ENCODE measurements at places on chromosomes 5 and 9. TPM values are rescaled to one million over a fixed set of nuclear protein-coding genes. Genes with fewer than 3 reads are reported as not detected.

Gene PSD2
- total RNA-seq, result 0.08 TPM

DNA sequence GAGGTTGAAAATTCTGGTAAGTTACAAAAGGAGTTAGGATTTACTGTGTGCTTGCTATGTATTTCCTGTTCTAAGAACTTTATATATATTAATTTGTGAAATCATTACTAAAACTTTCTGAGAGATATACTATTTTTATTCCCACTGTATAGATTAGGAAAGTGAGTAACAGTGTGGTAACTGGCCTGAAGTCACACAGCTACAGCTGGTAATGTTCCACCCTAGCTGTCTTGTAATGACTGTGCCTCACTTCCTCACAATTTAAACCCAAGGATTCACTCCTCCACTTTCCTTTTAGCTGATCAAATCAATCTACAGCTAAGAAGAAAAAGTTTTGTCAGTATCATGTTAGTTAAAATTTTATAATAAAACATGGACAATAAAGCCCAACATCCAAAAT is 278.8 kb downstream of the GAS1 start:
- H3K4me1 ChIP-seq, result peaks cover 3% of the 10 kb centered on the region
- H3K36me3 ChIP-seq, result no peaks in the 10 kb centered on the region
- no peak overlapping the region for H3K27ac ChIP-seq
- H3K27me3 ChIP-seq, result peaks cover 10% of the 10 kb centered on the region
- DNase-seq, result no peak
- no peak overlapping the region for H3K4me3 ChIP-seq

DNA sequence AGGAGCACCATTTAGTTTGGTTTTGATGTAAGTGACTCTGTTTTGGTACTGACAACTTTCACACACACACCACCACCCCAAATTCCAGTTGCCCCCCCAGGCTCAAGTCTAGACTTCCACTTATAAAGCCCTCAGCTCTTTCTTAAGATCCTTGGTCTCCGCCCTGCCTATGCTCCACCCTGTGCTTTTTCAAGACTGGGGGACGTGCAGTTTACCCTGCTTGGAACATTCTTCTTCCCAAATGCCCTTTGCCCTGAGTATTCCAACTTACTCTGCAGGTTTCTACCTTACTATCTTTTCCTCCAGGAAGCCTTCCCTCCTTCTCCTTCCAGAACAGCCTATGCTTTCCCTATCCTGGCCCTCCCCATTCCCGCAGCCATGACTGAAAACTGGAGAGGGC is 1.5 kb upstream of the TRIM14 start:
- H3K4me1 ChIP-seq, result peaks cover 53% of the 10 kb centered on the region
- DNase-seq, result no peak
- peak overlapping the region; percentile 90 for H3K4me3 ChIP-seq
- H3K36me3 ChIP-seq, result peaks cover 33% of the 10 kb centered on the region

GRCh38 chr9:135408476-135409254 is 70.9 kb upstream of the PPP1R26 start:
- no peak overlapping the region for H3K4me3 ChIP-seq
- H3K27ac ChIP-seq, result no peak overlapping the region
- H3K27me3 ChIP-seq, result peaks cover 13% of the 10 kb centered on the region
- DNase-seq, result no peak
- no peaks in the 10 kb centered on the region for H3K36me3 ChIP-seq
- H3K4me1 ChIP-seq, result no peaks in the 10 kb centered on the region

Gene SOWAHA
- not detected for total RNA-seq

DNA sequence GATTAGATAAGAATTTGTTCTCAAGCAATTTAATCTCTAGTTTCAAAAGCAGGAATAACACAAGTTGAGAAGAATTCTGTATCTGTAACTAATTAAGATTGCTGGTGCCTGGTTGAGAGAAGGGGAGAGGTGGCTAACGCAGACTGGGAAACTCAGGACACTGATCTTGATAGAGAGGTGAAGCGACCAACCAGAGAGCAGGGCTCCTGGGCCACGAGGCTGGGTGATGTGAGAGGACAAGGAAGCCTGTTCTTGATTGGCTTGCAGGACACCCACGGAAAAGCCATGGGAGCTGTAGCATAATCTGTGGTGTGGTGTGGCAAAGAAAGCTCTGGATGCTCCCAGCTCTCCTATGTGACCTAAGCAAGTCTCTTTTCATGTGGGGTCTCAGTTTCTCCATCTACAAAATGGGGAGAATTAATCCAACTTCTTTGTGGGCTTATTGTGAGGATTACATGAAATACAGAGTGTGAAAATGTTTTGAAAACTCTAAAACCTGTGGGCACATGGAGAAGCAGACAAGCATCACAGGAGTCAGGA is 594.1 kb upstream of the BRINP1 start:
- H3K4me1 ChIP-seq, result no peaks in the 10 kb centered on the region
- DNase-seq, result no peak

Gene DMRT2
- not detected for total RNA-seq

GRCh38 chr9:126283799-126284465 is 42.7 kb upstream of the MVB12B start:
- DNase-seq, result no peak
- H3K4me1 ChIP-seq, result no peaks in the 10 kb centered on the region
- H3K27ac ChIP-seq, result no peak overlapping the region

DNA sequence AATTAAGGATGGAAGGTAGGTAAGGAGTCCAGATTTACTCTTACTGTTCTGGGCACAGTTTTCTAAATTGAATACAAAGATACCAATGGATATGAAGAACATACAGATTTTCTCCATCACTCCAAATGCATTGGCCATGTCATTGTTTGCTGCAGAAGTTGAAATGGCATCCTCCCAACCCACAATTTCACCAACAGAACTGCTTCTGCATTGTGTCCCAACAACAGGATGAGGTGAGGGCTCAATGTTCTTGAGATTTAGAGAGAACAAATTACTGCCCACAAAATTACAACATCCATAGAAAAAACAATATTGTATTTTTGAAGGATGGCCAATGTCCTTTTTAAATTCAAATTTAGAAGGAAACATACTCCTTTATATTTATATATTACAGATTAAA is 88.9 kb downstream of the NUDT12 start:
- no peak overlapping the region for H3K4me3 ChIP-seq
- peaks cover 1% of the 10 kb centered on the region for H3K27me3 ChIP-seq
- no peaks in the 10 kb centered on the region for H3K4me1 ChIP-seq
- DNase-seq, result no peak

Measured in naive thymus-derived CD8-positive, alpha-beta T cell (primary cell).